ENCODE measurements at places on chromosomes 13 and 19. TPM values are rescaled to one million over a fixed set of nuclear protein-coding genes. Genes with fewer than 3 reads are reported as not detected.
A peak's percentile ranks its signal among the peaks of the same experiment; 100 is the strongest.

DNA sequence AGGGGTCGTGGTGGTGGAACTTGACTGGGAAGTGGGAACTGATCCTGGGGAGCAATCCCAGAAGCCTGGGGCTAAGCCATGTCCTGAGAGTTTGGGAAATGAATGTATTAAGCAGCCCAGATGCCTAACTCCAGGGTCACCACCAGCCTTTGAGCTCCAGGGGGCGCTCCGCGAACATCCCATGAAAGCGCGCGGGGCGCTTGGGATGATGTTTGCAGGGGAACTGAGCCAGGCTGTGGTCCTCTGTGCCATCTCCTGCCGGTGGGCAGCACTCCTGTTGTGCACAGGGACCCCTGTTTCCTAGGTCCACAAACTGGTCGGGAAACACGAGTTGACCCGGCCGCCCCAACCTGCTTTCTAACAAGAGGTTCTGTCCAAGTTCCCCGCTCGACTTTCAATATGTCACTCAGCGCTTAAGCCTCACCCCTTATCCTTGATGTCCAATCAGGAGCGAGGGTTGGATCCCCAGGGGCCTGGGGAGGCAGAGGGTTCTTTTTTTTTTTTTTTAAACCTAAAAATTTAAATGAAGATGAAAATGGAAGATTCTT lies 14.4 kb downstream of the LEUTX start:
- H3K4me1 ChIP-seq = no peaks in the 10 kb centered on the region
- peak overlapping the region; percentile 46 for H3K4me3 ChIP-seq
- no peak overlapping the region for H3K27ac ChIP-seq
- peak; percentile 78 for DNase-seq
- peaks cover 7% of the 10 kb centered on the region for H3K27me3 ChIP-seq

Gene ZNF560
- not detected for total RNA-seq

GRCh38 chr19:28485292-28485691 lies 727.7 kb downstream of the UQCRFS1 start:
- no peaks in the 10 kb centered on the region for H3K36me3 ChIP-seq
- no peak for DNase-seq
- peaks cover 6% of the 10 kb centered on the region for H3K4me1 ChIP-seq
- no peak overlapping the region for H3K27ac ChIP-seq
- H3K4me3 ChIP-seq = no peak overlapping the region

- no peaks in the 10 kb centered on the region for H3K27me3 ChIP-seq
- DNase-seq = no peak
- H3K4me3 ChIP-seq = no peak overlapping the region
- no peaks in the 10 kb centered on the region for H3K4me1 ChIP-seq
Observed at GRCh38 chr13:48148454-48148853, 53.5 kb upstream of the MED4 start.

GRCh38 chr13:37475966-37476365 lies 122.6 kb downstream of the POSTN start:
- H3K27ac ChIP-seq = no peak overlapping the region
- H3K4me3 ChIP-seq = no peak overlapping the region
- no peaks in the 10 kb centered on the region for H3K4me1 ChIP-seq
- no peaks in the 10 kb centered on the region for H3K36me3 ChIP-seq
- DNase-seq = no peak

Gene C13orf46
- total RNA-seq = not detected

GRCh38 chr19:28454083-28454482 lies 758.9 kb downstream of the UQCRFS1 start:
- H3K27ac ChIP-seq = no peak overlapping the region
- DNase-seq = no peak
- no peak overlapping the region for H3K4me3 ChIP-seq
- no peaks in the 10 kb centered on the region for H3K27me3 ChIP-seq
- H3K4me1 ChIP-seq = no peaks in the 10 kb centered on the region

GRCh38 chr13:99806671-99807070 lies 164.9 kb downstream of the ZIC5 start:
- no peak overlapping the region for H3K27ac ChIP-seq
- H3K36me3 ChIP-seq = no peaks in the 10 kb centered on the region
- no peaks in the 10 kb centered on the region for H3K4me1 ChIP-seq

GRCh38 chr19:2047449-2048103 lies 3.5 kb downstream of the MKNK2 start:
- peaks cover 23% of the 10 kb centered on the region for H3K36me3 ChIP-seq
- H3K27ac ChIP-seq = peak overlapping the region; percentile 100
- peaks cover 82% of the 10 kb centered on the region for H3K4me1 ChIP-seq
- H3K4me3 ChIP-seq = peak overlapping the region; percentile 98
- DNase-seq = peak; percentile 82

- H3K4me3 ChIP-seq = no peak overlapping the region
- H3K36me3 ChIP-seq = peaks cover 71% of the 10 kb centered on the region
- H3K27ac ChIP-seq = no peak overlapping the region
- H3K4me1 ChIP-seq = no peaks in the 10 kb centered on the region
- no peak for DNase-seq
Observed at GRCh38 chr13:113638806-113639205, 19.2 kb downstream of the ATP4B start.

- no peak overlapping the region for H3K4me3 ChIP-seq
- no peaks in the 10 kb centered on the region for H3K27me3 ChIP-seq
- no peak for DNase-seq
- no peaks in the 10 kb centered on the region for H3K36me3 ChIP-seq
- H3K27ac ChIP-seq = no peak overlapping the region
- no peaks in the 10 kb centered on the region for H3K4me1 ChIP-seq
Observed at GRCh38 chr13:101155920-101156319, 260.4 kb downstream of the NALCN start.

Gene KLK4
- total RNA-seq = not detected

DNA sequence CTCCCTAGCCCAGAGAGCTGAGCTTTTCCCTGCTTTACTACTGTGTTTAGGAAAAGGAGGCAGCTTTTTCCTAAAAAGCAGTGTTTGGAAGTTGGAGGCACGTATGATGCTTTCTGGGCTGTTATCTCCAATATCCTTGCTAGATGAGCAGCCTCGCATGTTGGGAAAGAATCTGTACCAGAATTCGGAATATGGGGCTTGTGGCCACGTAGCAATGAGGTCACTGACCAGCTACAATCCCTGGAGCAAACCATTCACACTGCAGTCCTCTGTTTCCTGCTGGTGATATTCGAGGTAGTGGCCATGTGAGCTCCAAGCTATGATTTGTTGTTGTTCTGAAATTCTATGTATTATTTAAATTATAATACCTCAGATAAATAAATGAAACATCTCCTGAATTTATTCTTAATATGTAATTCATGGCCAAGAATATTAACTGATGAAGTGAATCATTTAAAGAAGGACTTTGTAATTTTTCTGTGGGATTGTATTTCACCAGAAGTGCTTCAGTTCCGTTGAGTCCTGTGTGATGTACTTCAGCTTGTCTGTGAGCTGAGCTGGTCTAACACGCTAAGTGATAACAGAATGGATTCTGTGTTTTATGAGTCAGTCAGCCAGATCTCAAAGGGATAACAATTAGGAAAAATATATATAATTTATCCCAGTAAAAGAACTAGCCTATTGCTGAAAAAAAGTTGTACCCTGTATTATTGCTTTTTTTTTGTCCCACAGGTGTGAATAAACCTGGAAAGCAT lies 319.5 kb downstream of the SHISA2 start:
- H3K36me3 ChIP-seq = no peaks in the 10 kb centered on the region
- no peak overlapping the region for H3K27ac ChIP-seq
- no peak for DNase-seq
- no peak overlapping the region for H3K4me3 ChIP-seq
- no peaks in the 10 kb centered on the region for H3K27me3 ChIP-seq
- H3K4me1 ChIP-seq = no peaks in the 10 kb centered on the region

DNA sequence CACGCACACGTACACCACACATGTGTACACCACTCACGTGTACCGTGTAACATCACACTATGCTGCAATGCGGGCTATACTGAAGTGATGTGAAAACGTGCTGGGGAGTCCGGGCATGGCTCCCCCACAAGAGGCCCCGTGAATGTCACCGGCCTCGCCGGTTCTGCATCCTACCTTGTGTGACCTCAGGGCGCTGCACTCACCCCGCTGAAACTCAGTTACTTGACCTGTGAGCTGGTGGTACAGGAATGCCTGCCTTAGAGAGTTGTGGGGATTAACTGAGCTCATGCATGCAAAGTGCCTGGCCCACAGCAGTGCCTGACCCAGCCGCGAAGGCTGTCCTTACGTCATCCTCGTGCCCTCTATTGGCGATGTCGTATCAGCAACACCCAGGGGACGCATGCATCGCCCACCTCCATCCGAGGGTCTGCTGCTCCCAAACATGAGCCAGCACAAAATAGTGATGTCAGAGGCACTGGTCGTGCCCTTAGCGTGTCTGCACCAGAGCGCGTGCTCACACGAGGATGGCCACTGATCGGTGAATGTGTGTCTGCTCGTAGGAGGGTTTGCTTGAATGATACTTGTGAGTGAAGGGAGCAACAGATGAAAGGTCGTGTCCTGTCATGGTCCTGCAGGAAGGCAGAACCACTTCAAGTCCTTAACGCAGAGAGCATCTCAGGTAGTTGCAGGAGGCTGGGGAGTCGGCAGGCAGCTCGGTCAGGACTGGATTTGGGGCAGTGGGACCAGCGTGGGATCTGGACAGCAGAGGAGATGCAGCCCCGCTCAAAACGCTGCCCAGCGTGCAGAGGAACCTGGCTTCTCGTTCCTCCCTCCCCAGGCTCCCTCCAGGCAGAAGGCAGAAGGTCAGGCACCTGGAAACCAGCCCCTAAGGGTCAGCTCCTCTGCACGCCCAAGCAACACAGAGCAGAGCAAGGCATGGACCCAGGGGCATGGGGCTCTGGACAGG lies 126.2 kb upstream of the SPACA7 start:
- H3K4me1 ChIP-seq = no peaks in the 10 kb centered on the region
- peaks cover 77% of the 10 kb centered on the region for H3K27me3 ChIP-seq

- DNase-seq = no peak
- no peak overlapping the region for H3K27ac ChIP-seq
- H3K4me1 ChIP-seq = peaks cover 14% of the 10 kb centered on the region
- no peaks in the 10 kb centered on the region for H3K27me3 ChIP-seq
- H3K4me3 ChIP-seq = no peak overlapping the region
Observed at GRCh38 chr19:5785423-5785822, 877 bp upstream of the PRR22 start.

Gene OR7D2
- total RNA-seq = not detected

DNA sequence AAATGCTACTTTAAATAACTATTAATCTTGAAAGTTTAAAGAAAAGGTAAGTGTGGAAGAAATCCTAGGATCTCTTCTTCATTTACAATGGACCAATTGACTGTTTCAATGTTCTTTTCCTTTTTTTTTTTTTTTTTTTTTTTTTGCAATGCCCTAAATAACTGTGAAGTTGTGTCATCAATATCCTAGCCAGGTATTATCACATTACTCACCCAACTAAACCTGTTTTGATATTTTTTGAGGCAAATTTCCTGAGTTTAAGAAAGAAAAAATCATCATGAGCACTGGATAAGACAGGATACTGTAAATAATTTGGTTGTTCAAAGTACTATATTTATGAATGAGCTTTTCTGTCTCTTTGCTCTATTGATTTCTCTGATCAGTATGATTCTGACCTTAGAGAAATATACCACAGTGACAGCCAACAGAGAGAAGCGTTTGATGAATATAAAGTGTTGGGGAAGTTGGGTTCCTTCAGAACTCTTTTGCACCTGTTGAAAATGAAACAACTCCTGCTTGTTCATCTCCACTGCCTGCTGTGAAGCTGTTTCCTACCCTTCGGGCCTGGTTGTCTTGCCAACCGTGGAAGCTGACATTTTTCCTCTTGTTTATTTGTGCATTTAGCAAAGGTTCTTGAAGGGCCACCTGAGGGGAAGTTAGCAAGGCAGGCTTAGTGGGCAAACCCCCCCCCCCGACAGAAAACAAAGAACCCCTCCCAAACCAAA lies 1220.5 kb upstream of the SLC10A2 start:
- no peak for DNase-seq
- H3K36me3 ChIP-seq = no peaks in the 10 kb centered on the region
- no peaks in the 10 kb centered on the region for H3K27me3 ChIP-seq
- H3K27ac ChIP-seq = no peak overlapping the region
- H3K4me3 ChIP-seq = no peak overlapping the region

Gene TOMM40
- total RNA-seq = 100 TPM

DNA sequence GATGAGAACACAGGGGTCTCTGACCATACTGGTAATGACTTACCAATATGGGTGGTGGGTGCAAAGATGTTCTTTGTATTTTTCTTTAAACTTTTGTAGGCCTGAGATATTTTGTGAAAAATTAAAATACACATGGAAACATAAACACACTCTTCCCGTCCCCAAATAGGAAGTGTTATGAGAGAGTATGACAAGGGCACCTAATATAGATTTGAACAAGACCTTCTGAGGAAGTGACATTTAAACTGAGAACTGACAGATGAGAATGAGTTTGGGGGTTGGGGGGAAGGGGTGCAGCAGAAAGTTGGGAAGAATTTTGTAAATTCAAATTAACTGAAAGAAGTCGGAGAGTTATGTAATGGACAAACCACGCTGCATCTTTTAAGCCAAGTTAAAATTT lies 224.2 kb downstream of the RGCC start:
- no peaks in the 10 kb centered on the region for H3K4me1 ChIP-seq
- DNase-seq = no peak
- H3K4me3 ChIP-seq = no peak overlapping the region
- H3K36me3 ChIP-seq = peaks cover 29% of the 10 kb centered on the region
- H3K27me3 ChIP-seq = no peaks in the 10 kb centered on the region

DNA sequence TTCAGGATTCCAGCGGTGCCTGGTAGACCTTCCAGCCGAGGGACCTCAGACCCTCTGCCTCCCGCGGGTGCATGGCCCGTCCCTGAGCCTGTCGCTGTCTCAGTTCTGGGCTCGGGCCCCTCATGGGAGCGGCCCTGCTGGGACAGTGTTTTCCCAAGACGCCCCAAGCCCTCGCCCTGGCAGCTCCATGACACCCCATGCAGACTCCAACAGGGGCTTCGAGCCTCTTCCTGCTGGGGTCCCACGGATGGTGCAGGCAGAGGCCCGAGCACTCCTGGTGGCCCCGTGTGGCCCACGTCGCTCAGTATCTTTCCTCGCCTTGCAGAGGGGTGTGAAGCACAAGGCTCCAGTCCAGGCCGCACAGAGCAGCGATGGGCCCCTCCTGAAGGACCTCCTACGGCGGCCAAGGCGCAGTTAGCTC lies 88.8 kb upstream of the MCF2L start:
- H3K36me3 ChIP-seq = peaks cover 82% of the 10 kb centered on the region
- no peak overlapping the region for H3K27ac ChIP-seq
- H3K4me3 ChIP-seq = no peak overlapping the region
- H3K4me1 ChIP-seq = no peaks in the 10 kb centered on the region

- H3K4me3 ChIP-seq = no peak overlapping the region
- no peaks in the 10 kb centered on the region for H3K4me1 ChIP-seq
- no peaks in the 10 kb centered on the region for H3K36me3 ChIP-seq
Observed at GRCh38 chr19:15022752-15023151, 26.5 kb upstream of the CASP14 start.

GRCh38 chr13:85828094-85828684 lies 29.0 kb upstream of the SLITRK6 start:
- H3K27me3 ChIP-seq = no peaks in the 10 kb centered on the region
- H3K4me3 ChIP-seq = no peak overlapping the region
- DNase-seq = peak; percentile 41
- H3K27ac ChIP-seq = no peak overlapping the region

GRCh38 chr13:52067237-52067636 lies 42.7 kb downstream of the UTP14C start:
- H3K36me3 ChIP-seq = no peaks in the 10 kb centered on the region
- H3K27me3 ChIP-seq = no peaks in the 10 kb centered on the region
- no peak overlapping the region for H3K4me3 ChIP-seq
- H3K4me1 ChIP-seq = no peaks in the 10 kb centered on the region
- H3K27ac ChIP-seq = no peak overlapping the region
- no peak for DNase-seq
